Peyer's patch (tissue), 4 donors: ENCODE measurements at places on chromosomes 4 and X.

DNA sequence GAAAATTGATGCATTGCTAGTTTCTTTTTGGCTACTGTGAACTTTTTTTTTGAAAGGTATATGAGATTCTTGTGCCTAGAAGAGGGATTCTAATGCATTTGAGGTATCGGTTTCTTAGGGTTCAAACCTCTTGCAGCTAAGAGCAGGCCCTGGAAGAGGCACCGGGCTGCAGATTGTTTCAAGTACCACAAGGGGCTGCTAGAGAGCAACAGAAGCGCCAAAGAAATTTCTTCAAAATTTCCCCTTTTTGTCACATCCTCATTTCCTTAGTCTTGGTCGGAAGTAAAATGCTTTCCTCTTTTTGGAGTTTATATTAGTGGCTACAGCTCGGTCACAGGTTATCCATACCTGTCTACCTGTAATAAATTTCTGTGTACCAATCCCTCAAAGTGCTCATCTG, 89.8 kb downstream of the PDGFRA start:
- DNase-seq, result no peak

- DNase-seq, result no peak
Measured at GRCh38 chrX:7225338-7225737, 77.4 kb upstream of the PUDP start.

GRCh38 chrX:148380650-148381561, 119.5 kb upstream of the AFF2 start:
- DNase-seq, result peak; percentile 68

GRCh38 chr4:148292686-148293085, 149.5 kb downstream of the NR3C2 start:
- DNase-seq, result no peak

DNA sequence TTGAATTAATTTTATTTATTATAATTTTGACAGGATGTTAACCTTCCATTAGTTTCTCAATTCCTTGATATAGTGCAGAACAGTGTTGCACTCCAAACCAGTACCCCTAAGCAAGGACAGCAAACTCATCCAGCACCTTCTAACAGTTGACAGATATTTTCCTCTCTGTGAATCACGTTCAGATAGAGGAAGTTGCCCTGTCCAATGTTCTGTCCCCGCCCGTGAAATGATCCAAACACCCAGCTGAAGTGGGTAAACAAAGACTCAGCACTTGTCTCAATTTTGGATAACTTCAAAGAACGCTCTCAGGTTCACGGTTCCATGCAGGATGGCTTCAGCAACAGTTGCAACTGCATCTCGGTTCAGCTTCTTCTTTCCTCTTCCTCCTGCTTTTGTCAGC, 1240.0 kb upstream of the ADGRL3 start:
- no peak for DNase-seq
